KBM-7 (cell line): ENCODE measurements at places on chromosomes 5 and 9.

- no peak for DNase-seq
Measured at GRCh38 chr5:166709691-166710090, 1581.8 kb upstream of the WWC1 start.

GRCh38 chr9:7976856-7977255 lies 177.3 kb upstream of the DMAC1 start:
- no peak for DNase-seq

- no peak for DNase-seq
Measured at GRCh38 chr5:102998224-102998623, 121.7 kb downstream of the GIN1 start.

DNA sequence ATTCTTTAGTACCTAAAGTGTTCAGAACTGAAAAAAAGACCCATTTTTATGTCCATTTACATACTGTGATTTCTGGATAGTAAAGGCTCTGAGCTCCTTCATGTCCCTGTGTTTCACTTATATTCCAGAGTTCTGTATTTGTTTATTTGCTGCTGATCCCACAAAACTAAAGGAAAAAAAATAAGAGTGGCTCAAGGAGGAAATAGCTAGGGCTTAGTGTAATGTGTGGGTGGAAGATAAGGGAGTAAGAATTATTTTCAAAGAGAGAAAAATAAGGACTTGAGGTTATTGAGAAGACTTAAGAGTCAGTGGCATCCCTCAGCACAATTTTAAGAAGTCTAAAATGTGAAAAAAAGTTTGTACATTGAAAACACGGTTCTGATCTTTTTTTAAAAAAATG lies 46.0 kb downstream of the ENTREP1 start:
- DNase-seq, result no peak

DNA sequence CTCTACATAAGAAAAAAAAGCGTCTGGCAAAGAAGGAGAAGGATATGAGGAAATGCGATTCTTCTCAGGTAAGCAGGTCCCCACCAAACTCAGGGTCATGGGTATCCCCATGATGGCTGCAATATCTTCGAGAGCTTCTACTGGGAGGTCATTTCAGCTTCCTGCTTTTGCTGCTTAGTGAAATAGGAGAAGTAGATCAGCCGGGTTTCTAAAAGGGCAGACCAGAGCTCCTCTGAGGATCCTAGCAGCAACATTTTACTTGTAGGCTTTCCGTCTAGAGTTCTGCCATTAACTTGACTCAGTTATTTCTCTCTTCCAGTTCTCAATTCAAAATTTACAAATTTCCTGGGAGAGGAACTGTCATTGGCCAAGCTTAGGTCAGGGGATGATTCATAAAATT lies 134.7 kb downstream of the DPYSL3 start:
- no peak for DNase-seq

DNA sequence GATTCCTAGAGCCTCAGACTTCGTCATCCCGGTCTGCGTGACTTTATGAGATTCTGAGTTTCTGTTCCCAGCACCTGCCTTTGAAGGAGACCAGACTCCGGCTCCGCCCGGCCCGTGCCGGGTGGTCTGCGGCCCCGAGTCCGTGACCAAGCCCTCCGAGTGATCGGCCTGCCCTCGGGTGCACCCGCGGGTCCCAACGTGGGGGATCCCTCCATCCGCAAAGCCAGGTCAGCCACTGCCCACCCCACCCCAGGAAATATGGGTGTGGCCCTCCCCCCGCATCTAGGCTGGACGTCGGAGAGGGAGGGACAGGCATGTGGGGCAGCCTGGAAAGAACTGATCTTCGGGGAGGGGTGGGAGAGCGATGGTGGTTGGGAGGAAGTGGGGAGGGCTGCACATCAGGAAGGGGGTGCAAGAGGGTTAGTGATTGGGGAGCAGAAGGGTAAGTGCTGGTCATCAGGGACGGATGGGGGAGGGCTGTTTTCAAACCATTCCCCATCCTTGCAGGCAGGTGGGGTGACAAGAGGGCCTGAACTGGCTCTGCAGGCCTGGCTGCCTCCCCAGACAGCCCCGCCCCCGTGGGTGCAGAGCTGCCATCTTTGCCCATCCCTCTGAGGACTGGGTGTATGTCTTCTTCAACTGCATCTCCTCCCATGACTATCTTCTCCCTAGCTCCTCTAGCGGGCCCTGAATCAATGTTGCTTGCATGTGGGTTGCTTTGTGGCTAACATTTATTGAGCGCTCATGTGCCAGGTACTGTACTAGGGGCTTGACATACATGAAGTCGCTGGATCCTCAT lies 747 bp downstream of the LRSAM1 start:
- peak; percentile 43 for DNase-seq

GRCh38 chr5:17928581-17928981 lies 294.3 kb downstream of the TAF11L14 start:
- no peak for DNase-seq

- no peak for DNase-seq
Measured at GRCh38 chr5:58926541-58926935, 343.7 kb downstream of the RAB3C start.

GRCh38 chr9:93650448-93650847 lies 74.1 kb downstream of the PHF2 start:
- DNase-seq, result no peak

DNA sequence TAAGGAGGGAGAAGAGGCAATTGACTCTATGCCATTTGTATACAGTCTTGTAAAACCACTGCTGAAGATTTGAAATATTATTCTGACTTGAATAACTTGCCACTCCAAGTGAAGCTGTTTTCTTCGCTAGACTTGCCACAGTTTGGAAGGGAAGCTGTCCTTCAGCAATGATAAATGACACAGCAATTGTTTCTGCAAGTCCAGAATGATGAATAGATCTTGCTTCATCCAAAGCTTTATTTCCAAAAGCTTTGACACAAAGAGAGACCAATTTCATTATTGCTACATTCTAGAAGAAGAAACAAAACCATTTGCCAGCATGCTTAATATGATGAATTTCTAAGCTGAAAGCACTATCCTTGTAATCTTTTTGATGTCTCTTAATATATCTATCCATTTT lies 73.7 kb downstream of the ZNF366 start:
- no peak for DNase-seq

DNA sequence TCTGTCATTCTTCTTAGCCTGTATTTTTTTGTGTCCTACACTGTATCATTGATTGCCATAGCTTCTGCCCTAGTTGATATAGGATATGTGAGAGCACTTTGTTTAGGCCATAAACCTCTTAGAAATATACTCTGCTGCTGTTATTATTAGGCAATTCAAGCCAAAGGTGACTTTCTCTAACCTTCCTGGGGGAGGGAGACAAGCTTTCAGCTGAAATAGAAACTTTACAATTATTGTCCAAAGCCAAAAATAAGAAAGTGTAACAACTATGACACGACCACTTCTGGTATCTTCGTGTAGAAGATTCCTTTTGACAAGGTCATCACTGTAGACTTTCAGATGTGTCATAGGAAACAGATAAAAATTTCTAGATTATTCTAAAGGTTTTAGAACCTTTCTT lies 12.2 kb upstream of the CSNK1A1 start:
- DNase-seq, result no peak

DNA sequence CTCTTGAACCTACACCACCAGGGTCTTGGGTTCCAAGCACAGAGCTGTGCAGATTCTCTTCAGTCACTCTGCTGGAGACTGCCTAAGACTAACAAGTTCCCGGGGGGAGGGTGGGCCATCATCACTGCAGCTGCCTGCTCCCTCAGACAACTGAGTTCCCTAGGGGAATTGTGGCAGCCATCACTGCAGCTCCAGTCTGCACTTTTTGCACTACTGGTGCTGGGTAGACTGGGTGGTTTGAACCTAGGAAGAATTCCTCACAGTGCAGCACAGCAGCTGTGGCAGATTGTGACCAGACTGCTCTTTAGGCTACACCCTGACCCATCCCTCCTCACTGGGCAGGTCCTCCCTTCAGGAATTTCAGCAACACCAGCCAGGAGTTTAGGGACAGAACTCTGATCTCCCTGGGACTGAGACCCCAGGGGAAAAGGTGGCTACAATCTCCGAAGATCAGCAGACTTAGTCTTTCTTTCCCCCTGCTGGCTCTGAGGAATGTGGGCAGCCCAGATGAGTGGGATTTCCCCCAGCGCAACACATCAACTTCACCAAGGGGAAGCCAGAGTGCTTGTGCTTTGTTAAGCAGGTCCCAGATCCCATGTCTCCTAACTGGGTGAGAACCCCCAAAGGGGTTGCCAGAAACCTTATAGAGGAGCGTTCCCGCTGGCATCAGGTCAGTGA lies 30.9 kb upstream of the RGMB start:
- no peak for DNase-seq

DNA sequence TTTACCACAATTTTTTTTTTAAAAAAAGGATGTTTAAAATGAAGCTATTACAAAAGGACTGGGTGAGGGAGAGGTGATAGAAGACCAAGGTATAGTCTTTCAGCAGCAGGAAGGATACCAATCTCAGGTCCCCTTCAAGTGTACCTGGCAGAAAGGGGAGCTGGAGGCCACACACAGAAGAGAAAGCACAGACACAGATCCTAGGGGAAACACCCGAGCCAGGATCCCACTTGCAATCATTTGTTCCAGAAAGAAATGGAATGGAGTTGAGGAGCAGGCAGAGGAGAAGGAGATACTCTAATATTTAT lies 5.6 kb downstream of the GNPDA1 start:
- no peak for DNase-seq

- DNase-seq, result no peak
Measured at GRCh38 chr9:136074706-136075105, 20.4 kb downstream of the NACC2 start.

DNA sequence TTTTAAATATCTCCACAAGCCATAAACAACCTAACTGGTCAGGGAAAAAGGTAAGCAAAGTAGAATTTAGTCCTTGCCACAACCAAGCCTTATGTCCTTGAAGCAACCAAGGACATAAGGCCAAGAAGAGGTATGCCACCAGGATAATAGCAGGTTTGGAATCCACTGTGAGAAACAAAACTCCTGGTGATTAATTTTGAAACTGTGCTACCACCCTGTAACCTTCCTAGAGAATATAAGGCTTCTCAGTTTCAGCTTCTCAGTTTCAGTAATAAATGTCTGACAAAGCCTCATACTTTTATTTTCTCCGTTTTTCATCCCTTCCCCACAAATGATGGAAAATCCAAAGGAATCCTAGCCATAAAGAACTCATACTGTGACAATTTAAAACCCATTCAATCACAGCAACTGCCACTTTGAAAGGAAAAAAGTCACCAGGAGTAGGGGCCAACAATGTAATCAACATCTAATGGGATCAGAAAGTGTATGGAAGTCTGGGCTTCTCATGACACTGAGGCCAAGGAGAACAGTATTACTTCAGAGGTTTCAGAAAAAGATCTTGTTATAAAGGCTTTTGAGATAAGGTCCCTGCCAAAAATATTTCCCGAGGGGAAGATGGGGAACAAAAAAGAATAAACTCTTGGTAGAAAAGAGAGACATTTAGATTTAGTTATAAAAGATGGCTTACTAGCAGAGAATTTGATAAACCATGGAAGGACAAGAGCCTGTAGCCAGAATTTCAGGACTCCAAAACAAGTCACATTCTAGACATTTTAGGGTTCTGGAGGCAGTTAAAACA lies 189.2 kb downstream of the TSSK1B start:
- no peak for DNase-seq

GRCh38 chr9:27377147-27377807 lies 80.3 kb upstream of the EQTN start:
- no peak for DNase-seq

GRCh38 chr9:136496801-136497620 lies 14.2 kb upstream of the SEC16A start:
- no peak for DNase-seq

- DNase-seq, result no peak
Measured at GRCh38 chr9:106529616-106530015, 333.4 kb upstream of the ZNF462 start.

DNA sequence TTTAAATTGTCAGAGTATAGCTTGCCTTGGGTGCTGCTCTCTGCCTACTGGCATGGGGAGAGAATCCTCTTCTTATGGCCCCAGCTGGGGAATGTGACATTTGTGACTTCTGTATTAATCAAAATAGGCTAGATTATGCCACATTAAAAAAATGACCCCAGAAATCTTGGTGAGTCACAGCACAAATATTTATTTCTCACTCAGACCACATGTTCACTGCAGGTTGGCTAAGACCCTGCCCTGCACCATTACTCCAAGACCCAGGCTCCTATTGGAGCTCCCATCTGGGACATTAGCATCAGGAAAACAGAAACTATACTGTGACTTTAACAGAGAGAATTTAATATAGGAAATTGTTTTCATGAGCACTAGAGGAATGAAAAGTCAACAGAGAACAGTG lies 16.6 kb upstream of the WHRN start:
- no peak for DNase-seq

DNA sequence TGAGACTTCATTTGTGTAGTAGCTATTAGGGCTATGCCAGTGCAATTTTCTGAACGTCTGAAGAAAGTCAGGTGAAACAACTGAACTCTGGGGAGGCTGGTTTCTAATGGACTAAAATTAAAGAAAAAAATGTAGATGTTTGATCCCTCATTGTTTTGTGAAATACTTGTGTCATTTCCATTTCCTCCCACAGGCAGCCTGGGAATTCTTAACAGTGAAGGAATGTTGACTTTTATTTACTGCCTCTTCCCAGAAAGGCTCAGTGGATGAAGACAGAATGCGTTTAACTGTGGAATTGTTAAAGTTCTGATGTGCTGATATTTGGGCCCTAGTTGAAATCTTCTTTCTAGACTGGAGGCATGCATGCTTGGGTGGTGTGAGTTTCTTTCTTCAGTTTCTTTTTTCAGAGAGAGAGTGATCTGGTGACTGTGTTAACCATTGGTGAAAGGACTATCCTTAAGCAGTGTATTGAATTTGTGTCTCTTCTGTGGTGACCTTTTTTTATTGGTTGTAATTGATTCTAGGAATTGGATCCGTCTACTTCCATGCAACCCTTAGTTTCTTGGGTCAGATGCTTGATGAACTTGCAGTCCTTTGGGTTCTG lies 15.5 kb downstream of the ACER2 start:
- DNase-seq, result no peak
